ENCODE measurements at places on chromosomes 2 and 18.

- DNase-seq = no peak
Observed at GRCh38 chr2:44112096-44112495, 56.6 kb upstream of the PPM1B start.

DNA sequence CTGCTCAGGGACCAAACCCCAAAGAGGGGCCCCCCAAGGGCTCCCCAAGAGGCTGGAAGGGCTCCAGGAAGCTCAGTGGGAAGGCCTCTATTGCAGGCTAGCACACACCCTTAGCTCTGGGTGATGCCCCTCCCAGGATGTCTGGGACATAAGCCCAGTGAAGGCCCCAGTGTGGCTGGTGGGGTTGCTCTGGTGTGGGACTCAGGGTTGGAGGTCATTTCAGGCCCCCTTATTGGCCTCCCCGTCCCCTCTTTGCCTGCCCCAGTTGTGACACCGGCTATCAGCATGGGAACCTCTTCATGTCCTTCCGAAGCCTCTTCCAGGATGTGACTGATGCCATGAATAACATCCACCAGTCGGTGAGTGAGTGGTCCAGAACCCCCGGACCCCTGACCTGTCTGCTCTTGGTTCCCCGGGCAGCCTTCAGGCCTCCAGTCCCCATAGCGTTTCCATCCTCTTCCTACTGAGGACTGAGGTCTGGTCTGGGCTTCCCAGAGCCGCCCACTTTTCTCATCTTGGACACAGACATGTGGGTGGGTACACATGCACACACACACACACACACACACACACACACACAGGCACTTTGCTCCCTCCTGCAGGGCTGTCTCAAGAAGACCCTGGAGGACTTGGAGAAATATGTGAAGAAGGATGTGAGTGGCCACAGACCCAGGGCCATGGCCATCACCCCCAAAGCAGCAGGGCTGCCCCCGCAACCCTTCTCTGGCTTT lies 2.2 kb downstream of the NT5DC4 start:
- no peak for DNase-seq

DNA sequence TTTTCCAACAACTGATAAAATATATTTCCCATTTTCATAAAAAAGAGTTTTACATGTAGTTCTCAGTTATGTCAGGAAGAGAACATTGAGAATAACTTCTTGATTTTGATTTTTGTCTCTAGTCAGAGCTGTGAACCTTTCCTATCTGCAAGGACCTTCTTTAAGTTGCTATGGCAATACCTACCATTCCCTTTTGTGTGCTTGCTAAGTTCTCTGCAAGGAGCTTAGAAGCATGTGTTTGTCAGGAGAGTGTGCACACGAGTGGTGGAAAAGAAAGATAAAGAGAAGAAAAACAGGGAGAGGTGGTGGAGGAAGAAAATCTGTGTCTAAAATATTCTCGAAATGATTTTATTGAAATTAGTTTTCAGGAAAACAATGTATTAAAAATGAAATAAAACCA lies 140.3 kb upstream of the SLC8A1 start:
- no peak for DNase-seq

DNA sequence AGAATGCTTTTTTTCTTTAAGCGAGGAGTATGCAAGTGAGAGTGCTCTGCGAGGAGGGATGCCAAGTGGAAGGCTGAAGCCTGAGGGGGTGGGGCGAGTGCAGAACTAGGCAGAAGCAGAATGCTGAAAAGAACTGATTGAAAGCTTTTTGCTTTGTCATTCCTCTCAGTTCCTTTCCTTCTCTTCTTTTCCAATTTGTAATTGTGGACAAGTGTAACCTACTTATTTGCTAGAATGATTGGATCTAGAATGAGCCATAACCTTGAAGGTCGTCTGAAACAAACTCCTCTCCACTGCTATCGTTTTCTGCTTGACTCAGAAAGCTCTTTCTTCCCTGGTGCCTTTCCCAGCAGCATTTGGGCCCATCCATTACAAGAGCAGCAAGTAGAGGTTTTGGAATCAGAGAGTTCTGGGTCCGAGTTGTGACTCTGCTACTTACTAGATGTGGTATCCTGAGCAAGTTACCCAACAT lies 115.3 kb downstream of the METTL8 start:
- no peak for DNase-seq

- DNase-seq = no peak
Observed at GRCh38 chr18:46621871-46622270, 35.1 kb downstream of the LOXHD1 start.

All from stimulated activated CD8-positive, alpha-beta memory T cell treated with anti-CD3 and anti-CD28 coated beads, Interleukin-15, amount 100 ng/mL, for 24 hours (primary cell).